ENCODE measurements at places on chromosomes 12 and 14.

- no peak for DNase-seq
Observed at GRCh38 chr14:93246534-93246933, 39.5 kb downstream of the UBR7 start.

DNA sequence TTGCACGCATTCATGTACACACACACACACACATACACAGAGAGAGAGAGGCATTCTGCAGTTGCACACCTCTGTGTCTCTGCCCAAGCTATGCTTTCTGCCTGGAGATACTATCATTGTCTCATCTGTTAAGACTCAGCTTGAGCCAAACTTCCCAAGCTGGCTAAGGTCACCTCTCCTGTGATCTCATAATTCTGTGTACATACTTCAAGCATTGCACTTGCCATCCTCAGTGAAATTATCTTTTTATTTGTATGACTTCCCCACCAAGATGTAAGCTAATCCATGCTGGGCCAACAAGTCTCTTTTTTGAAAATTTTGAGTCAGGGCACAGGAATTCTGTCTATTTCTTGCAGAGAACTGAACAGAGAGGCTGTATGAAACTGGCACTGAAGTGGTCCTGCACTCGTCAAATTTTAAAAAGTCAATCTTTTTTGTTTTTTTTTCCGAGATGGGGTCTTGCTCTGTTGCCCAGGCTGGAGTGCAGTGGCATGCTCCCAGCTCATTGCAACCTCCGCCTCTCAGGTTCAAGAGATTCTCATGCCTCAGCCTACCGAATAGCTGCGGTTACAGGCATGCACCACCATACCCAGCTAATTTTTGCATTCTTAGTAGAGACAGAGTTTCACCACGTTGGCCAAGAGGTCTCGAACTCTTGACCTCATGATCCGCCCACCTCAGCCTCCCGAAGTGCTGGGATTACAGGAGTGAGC lies 44.3 kb downstream of the TMTC1 start:
- no peak for DNase-seq

- no peak for DNase-seq
Observed at GRCh38 chr14:22047115-22047514, 373.5 kb upstream of the OR4E1 start.

GRCh38 chr12:114439817-114440216 lies 33.9 kb upstream of the TBX5 start:
- DNase-seq, result no peak

DNA sequence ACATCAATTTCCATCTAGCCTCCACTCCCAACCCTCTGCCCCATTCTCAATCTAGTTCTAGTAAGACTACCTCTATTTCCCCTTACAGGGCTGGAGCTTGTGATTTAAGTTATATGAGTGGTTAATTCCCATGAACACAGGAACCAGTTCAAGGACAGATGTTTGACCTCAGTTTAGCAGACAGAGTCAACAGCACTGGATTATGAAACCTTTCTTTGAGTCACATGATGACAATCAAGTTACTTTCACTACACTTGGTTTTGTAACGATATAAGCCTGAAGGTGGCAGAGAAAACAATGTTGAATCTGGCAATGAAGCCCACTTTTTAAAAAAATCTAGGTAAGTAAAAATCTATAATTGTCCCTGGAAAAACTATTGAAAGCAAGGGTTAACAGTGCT lies 1646.2 kb upstream of the FLRT2 start:
- DNase-seq, result no peak

DNA sequence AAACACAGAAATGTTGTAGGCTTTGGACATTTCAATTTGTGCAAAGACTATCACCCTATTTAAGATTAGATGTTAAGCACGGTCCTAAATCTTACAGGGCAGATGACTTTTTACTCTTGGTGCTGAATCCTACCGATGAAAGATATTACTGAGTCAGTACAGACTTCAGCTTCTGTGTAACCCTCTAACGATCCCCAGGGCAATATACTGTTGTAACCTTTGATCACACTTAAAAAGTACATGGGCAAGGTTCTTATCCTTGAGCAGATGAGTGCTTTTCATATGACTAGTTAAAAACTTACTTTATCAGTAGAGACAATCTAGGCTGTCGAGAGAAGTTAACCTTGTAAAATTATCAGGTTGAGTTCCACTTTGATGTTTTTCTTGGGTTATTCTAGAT lies 22.5 kb downstream of the PDE3A start:
- DNase-seq, result no peak

DNA sequence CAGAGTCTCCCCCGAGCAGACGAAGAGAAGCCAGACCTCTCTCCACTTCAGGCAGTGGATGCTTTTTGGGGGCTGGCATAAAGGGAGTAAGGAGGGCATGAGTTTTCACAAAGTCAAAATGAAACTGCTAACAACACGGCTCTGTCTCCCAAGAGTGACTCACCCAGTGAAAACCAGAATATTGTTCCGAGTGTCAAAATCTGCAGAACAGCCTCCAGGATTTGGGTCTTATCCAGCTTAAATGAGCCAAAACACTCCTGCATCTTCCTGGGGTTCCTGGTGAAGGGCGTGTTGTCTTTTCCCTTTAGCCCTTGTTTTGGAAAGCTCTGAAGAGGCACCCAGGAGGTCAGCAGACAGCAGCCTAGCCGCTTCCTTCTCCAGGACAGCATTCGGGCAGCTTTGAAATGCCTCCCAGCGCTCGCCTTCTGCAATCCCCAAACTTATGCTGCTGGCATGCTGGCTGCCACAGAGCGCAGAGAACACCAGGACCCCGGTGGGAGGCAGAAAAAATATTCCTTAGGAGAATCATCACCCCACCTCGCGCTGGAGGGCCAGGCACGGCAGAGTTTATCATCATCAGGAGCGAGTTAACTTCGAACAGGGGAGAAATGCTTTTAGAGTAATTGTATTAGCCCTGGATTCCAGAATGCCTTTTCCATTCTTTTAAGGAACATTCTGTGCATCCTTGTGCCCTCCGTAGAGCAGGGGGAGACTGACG lies 117.7 kb upstream of the NCOR2 start:
- DNase-seq, result no peak

DNA sequence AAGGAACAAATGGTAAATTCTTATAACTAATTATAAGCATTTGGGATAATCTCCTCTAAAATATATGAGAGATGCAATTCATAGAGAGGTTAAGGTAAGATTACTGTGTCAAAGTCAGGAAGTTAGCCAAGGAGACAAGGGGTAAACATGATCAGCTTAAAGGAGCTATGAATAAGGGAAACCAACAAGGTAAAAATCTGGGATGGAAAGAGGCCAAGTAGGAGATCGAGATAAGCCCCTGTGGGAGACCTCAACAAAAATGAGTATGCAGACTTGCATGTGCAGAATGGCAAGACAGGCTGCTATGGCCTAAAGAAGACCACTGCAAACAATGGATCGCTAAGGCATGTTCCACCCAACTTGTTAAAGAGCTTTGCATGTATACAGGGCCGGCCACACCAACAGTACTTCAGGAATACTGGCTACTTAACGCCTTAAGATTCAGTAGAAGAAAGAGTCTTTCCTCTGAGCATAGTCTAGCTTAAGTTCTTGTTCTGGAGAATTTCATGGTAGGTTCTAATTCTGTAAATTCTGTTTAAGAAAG lies 738.6 kb downstream of the GALC start:
- no peak for DNase-seq

- no peak for DNase-seq
Observed at GRCh38 chr14:73712540-73713180, 1.5 kb downstream of the PNMA1 start.
